Endothelial cell of umbilical vein (primary cell): ENCODE measurements at places on chromosomes 7 and 10. TPM values are rescaled to one million over a fixed set of nuclear protein-coding genes. Genes with fewer than 3 reads are reported as not detected.

- no peak for DNase-seq
Observed at GRCh38 chr7:1853431-1853985, 183.4 kb downstream of the ELFN1 start.

DNA sequence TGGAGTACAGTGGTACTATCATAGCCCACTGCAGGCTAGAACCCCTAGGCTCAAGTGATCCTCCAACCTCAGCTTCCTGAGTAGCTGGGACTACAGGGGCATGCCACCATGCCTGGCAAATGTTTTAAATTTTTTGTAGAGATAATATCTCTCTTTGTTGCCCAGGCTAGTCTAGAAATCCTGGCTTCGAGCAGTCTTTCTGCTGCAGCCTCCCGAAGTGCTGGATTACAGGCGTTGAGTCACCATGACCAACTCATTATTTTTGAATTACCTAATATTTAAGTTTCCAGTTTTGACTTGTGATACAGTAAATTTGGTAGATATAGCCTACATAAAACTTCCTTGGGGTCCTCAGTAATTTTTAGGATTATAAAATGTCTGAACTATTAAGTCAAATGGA is 74.1 kb downstream of the RUNDC3B start:
- DNase-seq: no peak

DNA sequence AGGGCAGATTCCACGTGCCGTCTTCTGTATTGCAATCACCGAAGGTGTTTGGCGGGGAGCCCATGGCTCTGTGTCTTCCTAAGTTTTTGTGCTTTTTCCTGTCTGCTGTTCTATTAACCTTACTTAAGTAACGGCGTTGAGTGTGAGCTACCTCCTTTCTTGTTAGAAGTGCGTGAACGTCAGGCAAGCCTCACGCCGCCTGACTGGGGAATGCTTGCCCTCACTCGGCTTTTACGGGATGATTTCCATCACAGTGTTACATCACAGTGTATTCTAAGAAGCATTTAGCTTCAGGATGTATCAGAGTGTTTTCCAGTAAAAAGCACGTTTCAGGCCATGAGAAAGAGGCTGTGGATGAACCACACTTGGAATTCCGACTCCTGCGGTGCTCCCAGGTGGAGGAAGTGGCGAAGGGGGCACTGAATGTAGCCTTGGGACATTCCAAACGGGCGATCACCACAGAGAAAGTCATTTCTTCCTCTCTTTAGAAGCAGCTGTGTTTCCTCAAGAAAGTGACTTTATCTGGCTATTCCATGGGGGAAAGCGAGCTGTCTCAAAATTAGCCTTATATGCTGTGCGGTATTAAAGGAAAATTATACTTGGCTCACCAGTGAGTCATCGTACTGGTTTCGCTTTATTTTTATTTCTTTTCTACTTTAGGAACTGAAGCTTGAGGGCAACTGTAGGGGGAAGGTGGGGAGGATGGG is 290.7 kb downstream of the KLF6 start:
- no peak for DNase-seq

DNA sequence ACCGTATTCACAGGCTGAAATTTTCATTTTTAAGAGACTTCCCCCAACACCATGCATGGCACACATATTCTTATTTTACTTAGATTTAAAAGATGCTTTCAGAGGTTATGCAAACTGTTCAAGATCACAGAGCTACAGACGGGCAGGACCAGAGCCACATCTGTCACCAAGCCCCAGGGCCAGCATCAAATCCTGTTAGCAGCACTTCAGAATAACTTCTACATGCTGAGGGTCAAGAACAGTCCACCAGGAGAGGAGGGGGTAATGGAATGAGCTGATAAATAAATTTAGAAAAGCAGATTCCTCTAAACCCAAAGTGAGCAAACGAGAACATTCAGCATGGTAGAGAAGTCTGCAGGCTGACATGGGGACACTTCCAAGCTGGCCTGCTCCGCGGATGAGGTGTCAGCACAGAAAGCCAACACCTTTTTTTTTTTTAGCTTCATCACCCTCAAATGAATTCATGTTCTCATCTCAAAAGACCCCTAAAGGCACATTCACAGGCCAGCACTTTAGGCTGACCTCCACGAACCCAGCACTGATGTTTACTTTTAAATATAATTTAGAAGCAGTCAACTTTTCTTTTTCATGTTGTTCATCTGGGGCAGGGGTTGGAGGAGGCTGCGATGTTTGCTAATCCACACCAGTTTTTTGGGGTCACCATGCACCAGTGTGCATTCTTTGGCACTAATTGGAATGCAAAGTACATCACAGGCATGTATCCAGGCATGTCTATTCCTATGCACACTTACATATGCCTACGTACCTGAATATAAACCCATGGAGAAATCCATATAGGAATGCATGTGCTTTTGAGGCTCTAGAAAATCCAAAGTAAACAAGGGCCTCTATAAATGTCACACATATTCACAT is 249.0 kb downstream of the TNS3 start:
- no peak for DNase-seq

GRCh38 chr7:91128683-91129348 is 135.4 kb upstream of the FZD1 start:
- DNase-seq: no peak

DNA sequence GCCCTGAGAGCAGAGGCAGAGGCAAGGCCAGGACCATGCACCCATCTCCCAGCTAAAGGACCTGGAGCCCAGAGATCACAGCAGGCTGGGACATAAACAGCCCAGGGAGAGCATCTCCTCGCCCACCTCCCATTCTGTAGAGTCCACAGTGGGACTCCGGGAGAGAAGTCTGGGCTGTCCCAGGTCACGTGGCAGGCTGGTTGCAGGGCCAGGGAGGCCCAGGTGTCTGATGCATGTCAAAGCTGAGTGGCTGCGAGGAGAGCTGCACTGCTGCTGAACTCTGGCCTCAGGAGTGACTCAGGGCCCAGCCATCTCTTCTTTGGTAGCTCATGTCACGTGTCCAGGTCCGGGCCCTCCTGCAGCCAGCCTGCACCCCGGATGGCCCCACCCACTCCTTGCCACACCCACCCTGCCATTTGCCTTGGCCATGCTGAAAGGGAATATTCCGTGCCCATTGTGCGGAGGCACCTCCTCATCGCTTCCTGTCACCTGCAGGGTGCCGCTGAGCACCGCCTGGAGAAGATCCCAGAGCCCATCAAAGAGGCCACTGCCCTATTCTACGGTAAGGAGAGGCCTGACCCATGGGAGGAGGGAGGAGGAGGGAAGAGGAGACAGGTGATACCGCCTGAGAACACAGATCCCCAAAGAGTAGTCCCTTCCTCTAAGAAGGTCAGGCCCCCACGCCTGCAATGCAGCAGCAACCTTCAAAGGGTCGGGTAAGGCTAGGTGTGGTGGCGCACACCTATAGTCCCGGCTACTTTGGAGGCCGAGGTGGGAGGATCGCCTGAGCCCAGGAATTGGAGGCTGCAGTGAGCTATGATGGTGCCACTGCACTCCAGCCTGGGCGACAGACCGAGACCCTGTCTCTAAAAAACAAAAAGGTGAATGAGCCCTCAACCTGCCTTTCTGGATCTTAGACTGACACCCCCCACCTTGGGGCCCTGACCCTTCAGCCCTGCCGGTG is 12.6 kb upstream of the SH2B2 start:
- DNase-seq: no peak

- DNase-seq: no peak
Observed at GRCh38 chr7:28280516-28280915, 99.9 kb upstream of the JAZF1 start.

DNA sequence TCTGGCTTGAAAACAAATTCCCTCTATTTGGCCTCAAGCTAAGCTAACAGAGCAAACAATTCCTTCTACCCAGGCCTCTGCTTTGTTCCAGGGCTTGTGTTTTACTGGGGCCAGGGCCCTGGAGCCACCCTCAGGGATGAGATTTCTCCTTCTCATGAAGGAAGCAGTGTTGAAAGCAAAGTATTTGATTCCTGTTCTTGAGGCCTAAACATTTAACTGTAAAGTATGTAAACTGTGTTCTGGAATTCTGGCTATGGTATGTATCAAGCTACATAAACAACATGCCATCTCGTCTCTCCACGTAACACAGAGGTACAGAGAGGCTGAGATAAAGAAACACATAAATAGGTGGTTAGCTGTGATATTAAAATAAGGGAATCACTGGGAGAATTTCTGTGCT is 81.8 kb downstream of the HERPUD2 start:
- no peak for DNase-seq

DNA sequence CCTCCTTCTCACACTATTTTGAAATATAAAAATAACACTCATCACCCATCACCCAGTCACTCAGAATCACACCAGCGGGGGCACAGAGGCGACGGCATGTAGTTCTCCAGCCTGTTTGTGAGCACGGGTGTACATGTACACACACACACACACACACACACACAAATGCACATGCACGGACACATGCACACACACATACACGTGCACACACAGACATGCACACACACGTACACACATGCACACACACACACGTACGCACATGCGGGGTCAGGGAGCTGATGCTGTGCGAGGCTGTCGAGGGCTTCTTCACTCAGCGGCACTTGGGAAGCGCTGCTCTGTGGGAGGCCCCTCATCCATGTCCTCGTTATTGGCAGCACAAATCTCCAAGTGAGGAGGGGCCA is 178.8 kb downstream of the ELFN1 start:
- no peak for DNase-seq

GRCh38 chr10:11870461-11870780 is 47.3 kb downstream of the PROSER2 start:
- DNase-seq: no peak

DNA sequence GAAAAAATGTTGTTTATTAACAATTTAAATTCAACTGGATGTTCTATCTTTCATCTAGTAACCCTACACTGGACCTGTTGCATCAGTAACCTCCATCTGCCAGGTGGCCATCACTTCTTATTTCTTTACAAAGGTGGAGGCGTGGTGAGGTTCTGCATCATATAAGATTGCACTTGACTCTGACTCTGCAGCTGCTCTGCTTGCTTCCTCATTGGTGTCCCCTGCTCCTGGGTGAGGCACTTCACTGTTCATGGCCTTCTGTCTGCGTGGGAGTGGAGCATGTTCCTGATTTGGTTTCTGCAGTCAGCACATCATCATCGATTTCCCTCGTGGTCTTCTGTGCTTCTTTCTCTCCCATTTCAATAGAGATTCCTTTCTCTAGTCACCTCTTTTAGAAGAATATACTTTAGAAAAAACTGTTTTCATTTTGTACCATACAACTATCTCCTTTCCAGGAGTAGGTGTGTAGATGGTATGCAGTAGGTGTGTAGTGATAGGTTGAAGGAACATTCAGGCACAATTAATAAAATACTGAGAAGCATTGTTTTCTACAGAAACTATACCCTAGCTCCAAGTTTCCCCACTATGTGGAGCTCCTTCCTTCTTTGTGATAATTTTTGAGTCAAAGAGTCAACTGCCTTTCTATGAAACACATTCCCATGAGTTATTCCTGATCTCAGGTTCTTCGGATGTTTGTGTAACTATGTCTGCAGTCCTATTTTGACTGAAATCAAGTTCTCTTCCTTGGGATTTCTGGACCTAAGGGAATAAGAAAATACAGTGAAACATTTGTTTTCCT is 231.7 kb upstream of the CNTNAP2 start:
- no peak for DNase-seq

- no peak for DNase-seq
Observed at GRCh38 chr10:3906511-3907111, 121.6 kb upstream of the KLF6 start.

DNA sequence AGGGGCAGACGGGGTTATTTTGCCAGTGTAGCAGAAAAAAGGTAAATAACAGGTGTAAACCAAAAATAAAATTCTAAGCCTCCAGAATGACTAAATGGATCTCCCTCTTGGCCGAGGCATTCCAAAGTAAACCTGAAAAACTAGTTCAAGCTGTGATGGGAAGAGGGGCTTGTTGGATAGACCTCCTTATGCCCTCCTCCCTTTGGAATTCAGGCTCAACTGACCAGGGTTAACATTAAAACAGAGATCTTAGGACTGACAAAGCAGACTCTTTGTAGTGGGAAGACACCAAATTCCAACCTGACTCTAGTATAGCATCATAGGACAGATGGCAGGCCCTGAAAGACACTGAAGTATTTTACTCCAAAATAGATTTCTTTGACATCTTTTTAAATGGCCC is 113.8 kb upstream of the ITGB1 start:
- DNase-seq: no peak

- DNase-seq: no peak
Observed at GRCh38 chr10:63375458-63375857, 90.3 kb downstream of the JMJD1C start.

DNA sequence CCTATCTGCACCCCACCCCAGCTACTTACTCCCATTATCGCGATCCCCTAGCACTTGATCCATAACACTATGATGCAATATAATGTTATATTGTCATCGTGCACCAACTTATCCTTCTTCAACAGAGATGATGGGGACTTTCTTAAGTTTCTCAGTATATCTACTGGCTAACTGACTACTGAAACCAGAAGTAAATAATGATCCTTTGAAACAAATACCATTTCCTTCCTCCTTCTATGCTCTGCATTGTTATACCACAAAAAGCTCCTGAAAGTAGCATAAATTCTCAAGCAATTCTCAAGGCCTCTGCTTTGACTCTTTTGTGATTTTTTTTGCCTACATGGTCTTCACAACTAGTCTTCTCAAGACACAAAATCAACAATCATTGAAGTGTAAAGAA is 68.9 kb downstream of the HTR7 start:
- no peak for DNase-seq

DNA sequence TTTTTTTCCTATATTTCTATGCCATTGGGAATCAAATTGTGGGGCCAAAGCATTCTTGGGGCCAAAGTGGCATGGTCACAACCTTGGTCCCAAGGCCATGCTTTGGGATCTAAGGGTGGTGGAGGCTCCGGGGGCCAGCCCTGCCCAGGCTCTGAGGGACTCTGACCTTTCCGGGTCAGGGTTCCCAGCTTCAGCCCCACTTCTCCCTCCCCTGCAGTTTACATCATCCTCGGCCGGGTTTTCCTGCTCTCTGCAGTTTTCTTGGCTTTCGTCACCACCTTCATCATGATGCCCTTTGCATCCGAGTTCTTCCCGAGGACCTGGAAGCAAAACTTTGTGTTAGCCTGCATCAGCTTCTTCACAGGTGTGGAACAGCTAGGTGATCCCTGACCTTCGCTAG is 8.5 kb downstream of the TMEM225B start:
- no peak for DNase-seq

GRCh38 chr7:127690337-127690736 is 38.3 kb downstream of the SND1 start:
- no peak for DNase-seq

GRCh38 chr10:30068492-30069223 is 9.3 kb upstream of the JCAD start:
- DNase-seq: peak; percentile 27

The SFTPA1 gene
- not detected in 2 replicates for total RNA-seq

The ZNF3 gene
- 30.9 and 31.1 TPM in 2 replicates for total RNA-seq

The MTURN gene
- total RNA-seq: 4.8 and 6.6 TPM in 2 replicates

The NME8 gene
- total RNA-seq: not detected in 2 replicates

The GTPBP10 gene
- total RNA-seq: 14.6 and 16.7 TPM in 2 replicates

The SEC23IP gene
- 83.1 and 85.4 TPM in 2 replicates for total RNA-seq

The CRTAC1 gene
- 0.72 and 3.0 TPM in 2 replicates for total RNA-seq
